ENCODE measurements at places on chromosomes 2 and 18.

GRCh38 chr2:108583903-108584520 is 49.7 kb downstream of the LIMS1 start:
- DNase-seq, result peak; percentile 41

- DNase-seq, result no peak
These were observed 23.2 kb upstream of the CNTNAP5 start for GRCh38 chr2:124001696-124002430.

GRCh38 chr2:36734304-36734703 is 37.8 kb downstream of the VIT start:
- DNase-seq, result no peak

GRCh38 chr2:23491591-23492336 is 106.8 kb downstream of the KLHL29 start:
- DNase-seq, result no peak

DNA sequence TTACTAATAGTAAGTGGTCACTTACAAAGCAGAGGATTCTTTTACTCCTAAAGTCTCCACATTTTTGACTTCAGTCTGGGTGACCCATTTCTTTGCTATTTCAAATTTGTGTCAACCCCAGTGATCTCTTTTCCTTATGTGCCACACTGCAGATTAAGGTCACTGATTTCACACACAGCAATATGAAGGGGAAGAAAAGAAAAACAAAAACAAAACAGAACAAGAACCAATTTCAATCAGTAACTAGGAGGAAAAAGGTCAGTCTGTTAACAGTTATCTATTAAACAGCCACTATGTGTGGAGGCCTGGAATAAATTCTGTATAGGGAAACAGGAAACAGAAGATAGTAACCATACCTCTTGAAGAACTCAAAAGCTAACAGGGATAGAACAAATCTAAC is 72.0 kb upstream of the ACVR2A start:
- DNase-seq, result no peak

DNA sequence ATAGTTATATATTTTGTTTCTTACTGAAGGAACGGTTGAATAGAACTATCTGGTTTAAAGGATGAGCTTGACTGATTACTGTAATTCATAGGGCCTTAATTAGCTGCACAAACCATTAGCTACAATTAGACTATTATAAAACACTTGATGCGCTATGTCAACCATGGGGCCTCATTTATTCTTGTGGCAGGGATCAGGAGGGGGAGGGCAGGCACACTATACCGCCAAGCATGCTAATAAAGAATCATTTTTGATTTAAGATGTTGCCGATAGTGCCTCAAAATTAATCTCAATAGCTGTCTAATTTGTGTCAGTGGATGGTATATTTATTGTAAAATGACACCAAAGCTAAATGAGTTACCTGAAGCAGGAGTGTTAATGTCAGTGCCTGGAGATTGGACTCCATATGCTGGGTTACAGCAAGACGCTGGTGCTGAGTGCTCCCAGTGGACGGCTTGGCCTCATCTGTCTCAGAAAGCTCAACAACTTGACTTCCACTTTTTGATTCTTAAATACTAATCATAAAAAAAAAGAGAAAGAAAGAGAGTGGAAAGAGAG is 1007.0 kb upstream of the CELF4 start:
- no peak for DNase-seq

DNA sequence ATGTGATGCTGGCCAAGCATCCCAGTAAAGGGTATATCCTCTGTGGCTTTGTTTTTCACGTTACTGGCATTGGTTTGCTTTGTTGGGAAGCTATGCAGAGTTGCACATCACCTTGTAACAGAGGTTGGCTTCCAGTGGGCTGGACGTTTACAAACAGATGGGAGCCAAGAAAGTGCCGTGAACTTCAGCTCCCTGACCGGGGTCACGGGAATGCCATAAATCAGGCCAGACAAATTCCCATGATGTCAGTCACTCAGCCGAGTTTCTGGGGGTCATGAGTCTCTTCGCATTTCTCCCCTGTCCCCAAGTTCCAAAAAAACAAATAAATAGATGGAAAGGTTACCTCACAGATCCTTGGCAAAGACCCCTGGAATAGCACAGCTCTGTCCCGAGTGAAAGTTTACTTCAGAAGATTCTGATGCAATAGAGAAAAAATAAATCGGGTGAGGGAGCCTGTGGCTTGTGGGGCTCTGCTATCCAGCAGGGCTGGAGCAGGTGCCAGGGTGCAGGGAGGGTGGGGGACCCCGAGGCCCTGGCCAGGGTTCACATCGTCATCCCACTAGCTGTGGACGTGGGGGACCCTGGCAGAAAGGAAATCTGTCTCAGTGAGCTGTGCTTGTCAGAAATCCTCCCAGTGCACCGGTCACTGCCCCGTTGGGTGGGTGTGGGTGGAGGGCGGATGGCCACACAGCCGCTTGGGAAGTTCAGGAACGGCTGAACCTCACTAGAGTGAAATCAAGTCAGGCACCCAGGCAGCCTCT is 27.8 kb downstream of the TWIST2 start:
- no peak for DNase-seq

- DNase-seq, result no peak
These were observed 50.7 kb downstream of the TRAPPC12 start for GRCh38 chr2:3430172-3430571.

DNA sequence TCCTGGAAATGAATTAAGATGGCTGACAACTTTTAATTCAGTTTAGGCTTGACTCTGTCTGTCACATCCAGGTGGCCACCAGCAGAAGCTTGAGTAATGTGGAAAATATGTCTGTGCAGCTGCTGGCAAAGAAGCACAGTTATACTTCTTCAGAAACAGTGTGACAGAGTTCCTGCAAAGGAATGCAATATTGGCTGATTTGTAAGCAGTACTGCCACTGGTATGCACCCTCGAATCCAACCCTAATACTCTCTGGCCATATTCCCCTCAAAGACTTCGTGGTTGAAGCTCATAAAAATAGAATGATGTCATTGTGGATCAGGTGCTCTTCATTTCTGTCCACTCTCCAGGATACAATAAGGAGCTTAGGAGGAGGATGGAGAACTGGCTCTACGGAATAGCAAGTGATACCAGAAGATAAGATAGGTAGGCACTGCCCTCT is 86.2 kb downstream of the METTL8 start:
- DNase-seq, result no peak

DNA sequence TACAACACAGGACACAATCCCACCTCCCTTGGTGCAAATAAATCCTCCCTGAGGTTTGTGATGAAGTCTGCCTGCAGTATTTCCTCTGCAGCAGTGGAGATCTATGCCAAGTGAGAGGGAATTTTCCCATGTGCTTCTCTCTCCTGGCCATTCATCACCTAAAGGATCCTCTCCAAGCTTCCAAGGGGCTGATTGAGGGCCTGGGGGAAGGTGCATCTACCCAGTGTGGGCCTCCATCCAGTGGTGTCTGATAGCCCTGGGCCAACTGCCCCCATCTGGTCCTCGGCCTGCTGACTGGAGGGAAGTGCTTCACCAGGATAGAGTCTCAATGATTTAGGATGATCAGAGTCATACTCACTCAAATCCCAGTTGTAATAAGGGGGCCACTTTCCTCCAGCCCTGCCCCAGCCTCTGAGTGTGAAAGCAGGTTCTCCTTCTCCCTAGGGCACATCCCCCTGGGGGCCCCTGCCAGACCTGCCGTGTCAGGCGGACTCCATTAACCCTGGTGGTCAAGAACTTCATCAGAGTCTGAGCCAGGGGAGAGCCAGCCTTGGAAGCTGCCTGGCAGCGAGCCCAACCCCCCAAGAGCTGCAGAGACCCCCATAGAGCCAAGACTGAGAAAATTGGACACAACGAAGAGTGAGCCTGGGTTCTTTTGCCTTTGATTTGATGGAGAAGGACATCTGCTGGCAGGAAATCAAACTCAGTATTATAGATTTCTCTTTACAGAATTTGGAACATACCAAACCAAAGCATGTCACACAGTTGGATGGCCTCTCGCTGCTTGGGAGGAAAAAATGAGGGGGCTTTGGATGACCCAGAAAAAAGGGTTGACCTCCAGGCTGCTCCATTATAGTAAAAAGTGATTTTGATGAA is 509.6 kb downstream of the CMPK2 start:
- DNase-seq, result no peak

GRCh38 chr2:166406374-166406773 is 30.6 kb upstream of the SCN9A start:
- no peak for DNase-seq

DNA sequence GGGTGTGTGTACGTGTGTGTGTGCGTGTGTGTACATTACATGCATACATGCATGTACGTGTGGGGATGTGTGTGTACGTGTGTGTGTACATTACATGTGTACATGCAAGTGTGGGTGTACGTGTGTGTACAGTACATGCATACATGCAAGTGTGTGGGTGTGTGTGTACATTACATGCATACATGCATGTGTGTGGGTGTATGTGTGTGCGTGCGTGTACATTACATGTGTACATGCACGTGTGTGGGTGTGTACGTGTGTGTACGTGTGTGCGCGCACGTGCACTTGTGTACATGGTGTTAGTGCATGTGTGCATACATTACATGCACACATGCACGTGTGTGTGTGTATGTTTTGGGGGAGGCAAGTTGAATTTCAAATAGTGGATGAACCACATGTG is 300.6 kb downstream of the CELF4 start:
- no peak for DNase-seq

DNA sequence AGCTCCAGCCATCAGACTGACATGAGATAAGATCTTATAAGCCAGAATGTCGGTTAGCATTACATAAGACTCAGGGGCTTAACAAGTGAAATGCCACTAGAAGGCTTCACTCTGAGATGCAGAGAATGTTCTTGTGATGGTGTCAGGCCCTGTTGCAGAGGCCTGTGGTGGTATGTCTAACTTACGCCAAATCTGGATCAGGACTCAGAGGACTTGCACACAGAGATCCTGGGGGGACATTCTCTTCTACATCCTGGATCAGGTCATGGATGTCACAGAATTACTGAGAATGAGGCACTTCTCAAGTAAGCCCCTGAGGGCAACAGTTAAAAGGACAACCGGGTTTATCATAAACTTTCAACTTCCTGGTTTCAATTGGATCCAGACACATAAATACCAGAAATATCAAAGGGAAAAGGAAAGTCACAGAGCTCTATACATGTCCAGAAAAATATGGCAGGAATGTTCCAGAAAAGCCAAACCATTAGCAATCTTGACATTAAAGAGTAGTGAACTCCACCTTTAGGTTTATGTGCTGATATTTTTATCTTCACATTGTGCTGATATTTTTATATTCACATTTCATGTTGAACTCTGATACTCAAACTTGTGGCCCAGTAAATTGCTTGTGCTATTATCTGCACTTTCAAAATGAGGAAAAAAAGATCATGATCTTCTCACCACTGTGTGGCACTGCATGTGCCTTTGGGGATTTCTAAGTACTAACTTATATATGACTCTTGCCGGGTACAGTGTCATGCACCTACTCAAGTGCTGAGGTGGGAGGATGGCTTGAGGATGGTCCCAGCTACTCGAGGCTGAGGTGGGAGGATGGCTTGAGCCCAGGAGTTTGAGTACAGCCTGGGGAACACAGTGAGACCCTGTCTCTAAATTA is 137.5 kb upstream of the RNF152 start:
- DNase-seq, result no peak

DNA sequence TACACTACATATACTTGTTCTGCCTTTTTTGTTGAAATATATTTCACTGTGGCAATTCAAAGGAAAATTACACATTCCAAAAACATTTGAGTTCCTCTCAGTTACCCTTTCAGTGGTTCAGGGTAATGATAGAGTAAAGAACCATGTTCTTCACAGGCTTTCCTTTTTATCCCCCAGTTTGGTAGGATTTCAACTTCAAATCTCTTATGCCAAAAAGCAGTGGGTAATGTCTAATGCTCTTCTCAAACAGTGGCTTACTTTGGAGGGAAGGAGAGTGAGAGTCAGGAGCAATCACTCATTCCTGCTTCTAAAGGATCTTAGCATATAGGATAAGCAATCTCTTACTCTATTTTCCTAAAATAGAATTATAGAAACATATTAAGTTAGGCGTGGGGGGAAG is 290.6 kb downstream of the ZEB2 start:
- DNase-seq, result no peak

DNA sequence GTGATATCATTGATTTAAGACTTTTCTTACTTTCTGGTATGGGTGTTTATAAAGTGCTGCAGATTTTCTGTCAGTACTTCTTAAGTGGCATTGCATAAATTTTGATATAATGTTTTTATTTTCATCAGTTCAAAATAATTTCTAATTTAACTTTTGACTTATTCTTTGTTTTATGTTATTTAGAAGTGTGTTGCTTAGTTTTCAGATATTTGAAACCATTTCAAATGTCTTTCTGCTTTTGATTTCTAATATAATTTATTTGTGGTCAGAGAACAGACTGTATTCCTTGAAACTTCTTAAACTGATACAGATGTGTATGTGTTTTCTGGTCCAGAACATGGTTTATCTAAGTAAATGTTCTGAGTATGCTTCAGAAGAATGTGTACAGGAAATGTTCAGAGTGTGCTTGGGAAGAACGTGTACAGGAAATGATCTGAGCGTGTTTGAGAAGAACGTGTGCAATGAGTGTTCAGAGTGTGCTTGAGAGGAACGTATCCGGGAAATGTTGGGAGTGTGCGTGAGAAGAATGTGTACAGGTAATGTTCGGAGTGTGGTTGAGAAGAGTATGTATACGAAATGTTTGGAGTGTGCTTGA is 265.7 kb upstream of the HS6ST1 start:
- DNase-seq, result no peak

- no peak for DNase-seq
These were observed 91.5 kb downstream of the RAD51AP2 start for GRCh38 chr2:17426743-17427142.

GRCh38 chr2:224904381-224904780 is 137.9 kb downstream of the DOCK10 start:
- no peak for DNase-seq

- no peak for DNase-seq
These were observed 315.6 kb downstream of the IRS1 start for GRCh38 chr2:226483745-226484619.

DNA sequence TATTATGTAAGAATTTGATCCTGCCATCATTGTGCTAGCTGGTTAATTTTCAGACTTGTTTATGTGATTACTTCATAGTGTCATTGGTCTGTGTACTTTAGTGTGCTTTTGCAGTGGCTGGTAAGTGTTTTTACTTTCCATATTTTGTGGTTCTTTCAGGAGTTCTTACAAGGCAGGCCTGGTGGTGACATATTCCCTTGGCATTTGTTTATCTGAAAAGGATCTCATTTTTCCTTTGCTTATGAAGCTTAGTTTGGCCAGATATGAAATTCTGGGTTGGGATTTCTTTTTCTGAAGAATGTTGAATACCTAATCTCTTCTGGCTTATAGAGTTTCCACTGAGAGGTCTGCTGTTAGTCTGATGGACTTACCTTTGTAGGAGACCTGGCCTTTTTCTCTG is 72.8 kb upstream of the MC4R start:
- DNase-seq, result no peak

DNA sequence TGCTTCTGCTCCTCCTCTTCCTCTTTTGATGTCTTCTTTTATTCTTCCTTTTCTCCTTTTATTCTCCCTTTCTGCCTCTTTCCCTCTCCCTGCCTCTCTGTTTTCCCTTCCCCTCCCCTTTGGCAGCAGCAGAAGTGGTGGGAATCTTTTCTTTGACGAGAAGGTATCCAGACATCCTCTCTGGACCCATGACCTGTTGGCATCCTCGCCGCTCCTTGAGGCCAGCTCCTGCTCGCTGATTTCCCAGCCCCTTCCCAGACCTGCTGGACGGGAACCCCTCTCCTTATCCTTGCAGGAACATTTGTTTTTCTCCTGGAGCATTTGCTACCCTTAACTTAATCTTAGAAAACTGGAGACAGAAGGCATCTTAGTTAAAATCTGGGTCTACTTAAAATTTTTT is 130.5 kb downstream of the LPIN1 start:
- DNase-seq, result no peak
